ENCODE measurements at places on chromosomes 7 and 10.

DNA sequence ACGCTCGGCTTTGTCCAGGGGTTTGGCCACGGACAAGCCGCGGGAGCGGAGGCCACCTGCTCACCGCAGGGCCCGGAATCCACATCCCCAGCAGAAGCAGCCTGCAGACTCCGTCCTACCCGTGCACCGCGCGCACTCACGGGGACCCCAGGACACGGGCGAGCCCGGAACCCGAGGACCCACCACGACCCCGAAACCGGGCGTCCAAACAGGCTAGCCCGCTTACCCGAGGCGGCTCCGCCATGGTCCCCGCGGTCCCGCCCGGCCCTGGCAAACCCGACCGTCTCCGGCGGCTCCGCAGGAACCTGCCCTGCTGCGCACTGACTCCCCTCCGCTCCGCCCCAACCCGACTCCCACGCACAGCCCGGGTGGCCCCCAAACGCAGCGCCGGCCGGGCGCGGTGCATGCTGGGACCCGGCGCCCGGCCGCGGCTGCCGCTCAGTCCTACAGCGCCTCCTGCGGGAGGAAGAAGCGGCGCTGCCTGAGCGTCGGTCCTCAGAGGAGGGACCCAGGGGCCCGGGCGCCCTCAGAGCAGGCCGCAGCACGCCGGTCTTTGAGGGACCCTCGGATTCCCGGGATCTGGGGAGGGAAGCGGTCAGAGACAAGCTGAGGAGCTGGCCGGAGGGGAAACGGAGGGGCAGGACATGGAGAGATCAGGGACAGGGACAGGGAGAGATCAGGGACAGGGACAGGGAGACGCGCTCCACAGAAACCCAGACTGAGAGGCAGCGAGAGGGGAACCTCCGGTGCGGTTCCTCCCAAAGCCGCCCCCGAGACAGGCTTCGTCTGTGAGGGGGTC is at the start of gene ZNF786:
TSS of gene ZNF786 (minus strand) at position 322 of the 799 bp plus-strand sequence. CDS start at position 244, 78 bp downstream.
- DNase-seq, result peak; percentile 89

GRCh38 chr7:42527004-42527403 is 290.0 kb upstream of the GLI3 start:
- DNase-seq, result no peak

DNA sequence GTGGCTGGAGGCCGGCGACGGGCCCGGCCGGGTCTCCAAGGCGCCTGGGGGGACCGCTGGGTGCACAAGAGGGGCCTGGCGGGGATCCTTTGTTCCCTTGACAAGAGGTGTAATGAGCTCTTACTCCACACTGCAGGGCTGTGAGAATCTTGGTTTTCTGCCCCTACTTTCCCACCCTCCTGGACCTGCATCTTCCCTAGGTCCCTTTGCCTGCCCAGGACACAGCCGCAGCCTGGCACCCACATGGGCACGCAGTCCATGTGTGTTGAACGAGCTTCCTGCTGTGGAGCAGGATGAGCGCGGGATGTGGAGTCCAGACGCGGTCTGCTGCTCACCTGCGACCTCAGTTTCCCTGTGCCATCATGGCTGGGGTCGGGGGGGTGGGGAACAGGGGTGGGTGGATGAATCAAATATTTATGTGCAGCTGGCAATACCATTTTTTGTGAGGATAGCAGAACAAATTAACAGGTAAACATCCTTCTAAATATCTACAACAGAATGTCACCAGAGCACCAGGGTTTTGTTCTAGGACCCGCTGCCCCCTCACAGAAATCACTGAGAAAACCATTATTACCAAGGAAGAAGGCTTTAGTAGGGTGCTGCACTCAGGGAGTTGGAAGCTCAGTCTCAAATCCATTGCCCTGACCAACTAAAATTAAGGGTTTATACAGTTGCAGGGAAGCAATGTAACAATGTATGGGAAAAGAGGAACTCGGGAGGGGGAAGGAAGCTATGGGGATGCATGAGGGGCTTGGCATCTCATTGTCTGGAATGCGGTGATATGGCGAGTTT is 474 bp upstream of the NSMCE4A start:
- no peak for DNase-seq

DNA sequence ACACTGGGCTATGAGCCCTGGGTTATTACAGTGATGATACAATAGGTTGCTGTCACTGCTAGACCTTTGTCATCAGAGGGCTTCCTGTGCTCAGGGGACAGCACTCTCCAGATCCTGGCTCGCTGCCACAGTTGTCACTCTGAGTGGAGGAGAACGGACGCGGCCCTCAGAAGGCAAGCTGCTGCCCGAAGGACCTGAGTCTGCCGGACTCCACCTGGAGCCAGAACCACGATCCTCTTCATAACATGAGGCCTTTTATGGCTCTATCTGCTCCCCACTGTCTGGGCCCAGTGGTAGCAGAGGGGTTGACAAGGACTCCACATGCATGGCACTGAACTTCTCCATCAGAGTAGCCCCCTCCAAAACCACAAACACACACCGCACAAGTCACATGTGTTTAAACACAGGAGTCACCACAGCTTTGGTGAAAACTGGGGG is 94.7 kb upstream of the EFCAB10 start:
- peak; percentile 29 for DNase-seq

DNA sequence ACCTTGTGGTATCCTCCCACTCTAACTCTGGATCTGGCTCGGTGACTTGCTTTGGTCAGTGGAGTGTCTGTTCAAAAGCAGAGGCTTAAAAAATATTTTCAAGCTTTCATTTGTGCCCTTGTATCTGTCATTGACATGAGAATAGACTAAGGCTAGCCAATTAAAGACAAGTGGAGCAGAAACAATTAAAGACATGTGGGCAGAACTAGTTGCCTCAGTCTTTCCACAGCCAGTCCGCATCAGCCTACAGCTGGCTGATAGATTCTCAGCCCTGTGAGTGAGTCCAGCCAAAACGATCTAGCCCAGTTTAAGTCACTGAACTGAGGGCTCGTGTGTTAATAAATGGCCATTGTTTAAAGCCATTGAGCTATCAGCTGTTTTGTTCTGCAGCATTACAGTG is 185.2 kb upstream of the DGKB start:
- DNase-seq, result no peak

- DNase-seq, result no peak
Measured at GRCh38 chr10:98016772-98017475, 13.5 kb downstream of the CRTAC1 start.

GRCh38 chr10:43453266-43453831 is 16.4 kb downstream of the ZNF487 start:
- DNase-seq, result no peak

DNA sequence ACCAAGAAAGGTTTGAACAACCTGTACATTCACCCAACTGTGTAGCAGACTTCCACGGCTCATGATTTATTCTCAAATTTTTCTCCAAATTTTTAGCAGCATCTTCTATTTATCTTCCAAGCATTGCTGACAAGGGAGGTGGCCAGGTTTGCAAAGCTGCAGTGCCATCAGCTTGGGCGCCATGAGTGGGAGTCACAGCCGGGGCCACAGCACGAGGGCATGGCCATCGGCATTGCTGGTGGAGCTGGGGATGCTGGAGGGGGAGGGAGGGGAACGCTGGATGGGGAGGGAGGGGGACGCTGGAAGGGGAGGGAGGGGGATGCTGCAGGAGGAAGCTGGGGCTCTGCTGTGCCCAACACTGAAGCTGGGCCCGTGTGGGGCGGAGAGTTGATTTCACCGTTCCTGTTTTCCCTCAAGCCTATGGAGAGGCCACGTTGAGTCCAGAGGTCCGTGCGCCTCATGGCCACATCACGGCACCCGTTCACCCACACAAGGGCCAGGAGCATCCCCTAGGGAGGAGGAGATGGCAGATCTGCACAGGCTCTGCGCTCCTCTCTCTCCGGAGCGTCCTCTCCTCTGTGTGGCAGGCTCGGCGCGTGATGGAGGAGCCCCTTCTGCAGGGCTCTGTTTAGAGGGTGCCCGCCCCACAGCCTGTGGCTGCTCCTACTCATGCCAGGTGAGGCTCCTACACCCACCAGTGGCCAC is 520.2 kb downstream of the DNAJB6 start:
- DNase-seq, result no peak

DNA sequence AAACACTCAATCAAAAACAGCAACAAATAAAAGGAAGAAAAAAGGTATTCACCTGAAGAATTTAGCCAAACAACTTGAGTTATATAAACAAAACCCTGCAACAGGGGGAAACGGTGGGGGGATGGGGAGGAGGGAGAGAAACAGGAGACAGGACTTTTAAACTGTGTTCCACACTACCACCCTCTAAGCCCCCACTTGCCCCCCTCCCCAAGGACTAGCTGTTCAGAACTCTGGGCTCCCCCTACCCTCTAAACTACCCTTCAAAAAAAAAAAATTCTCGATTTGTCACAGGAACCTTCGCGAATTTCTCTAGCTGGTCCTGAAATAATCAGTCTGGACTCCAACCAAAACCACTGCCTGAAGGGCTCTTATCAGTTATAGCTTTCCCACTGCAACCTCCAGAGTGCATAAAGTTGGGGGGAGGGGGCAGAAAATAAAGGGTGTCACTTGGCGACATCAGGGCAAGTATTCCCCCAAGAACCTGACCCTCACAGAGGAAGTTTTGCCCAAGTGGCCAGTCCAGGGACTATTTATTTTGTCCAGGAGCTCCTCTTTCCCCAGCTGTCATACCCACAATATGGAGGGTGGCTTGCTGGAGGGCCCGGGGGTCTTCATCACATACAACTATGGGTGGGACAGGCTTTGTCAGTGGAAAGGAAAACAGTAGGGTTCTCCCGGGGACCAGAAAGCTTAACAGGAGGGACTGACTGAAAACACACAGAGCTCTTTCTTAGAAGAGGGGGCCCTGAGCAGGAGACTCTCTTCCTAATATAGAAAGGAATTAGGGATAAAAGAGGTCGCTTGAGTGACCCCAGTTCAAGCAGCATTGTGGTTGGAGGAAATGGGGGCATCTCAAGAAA is 1.3 kb downstream of the UBE2H start:
- DNase-seq, result no peak

DNA sequence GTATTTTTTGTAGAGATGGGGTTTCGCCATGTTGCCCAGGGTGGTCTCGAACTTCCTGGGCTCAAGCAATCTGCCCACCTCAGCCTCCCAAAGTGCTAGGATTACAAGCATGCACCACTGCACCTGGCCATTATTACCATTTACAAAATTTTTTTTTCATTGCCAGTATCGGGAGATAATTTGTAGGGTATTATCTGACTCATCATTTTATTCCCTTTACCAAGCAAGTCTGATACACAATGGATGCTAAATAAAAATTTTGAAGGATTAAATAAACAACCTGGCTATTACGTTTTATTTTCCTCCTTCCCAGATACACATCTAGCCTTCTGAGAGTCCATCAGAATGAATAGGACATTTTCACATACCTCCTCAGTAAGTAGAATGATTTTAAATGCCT is 38.1 kb upstream of the CPN1 start:
- no peak for DNase-seq

DNA sequence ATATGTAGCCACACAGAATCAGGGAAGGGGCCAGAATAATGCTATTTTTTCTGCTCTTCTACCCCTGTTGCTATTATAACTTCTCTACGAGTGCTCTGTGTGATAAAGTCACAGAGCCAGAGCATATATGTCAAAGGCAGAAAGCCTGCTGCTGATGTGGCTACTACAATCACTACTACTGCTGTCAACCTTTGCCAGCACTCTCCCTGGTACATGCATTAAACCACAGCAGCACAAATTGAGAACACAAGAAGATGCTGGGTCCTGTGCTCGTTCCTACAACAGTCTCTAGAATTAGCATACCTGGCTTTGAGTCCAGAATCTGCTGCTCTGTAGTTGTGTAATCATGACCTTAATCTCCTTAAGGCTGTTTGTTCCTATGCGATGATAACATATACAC is 108.6 kb downstream of the SEMA3A start:
- no peak for DNase-seq

- no peak for DNase-seq
Measured at GRCh38 chr10:86090807-86091206, 275.8 kb downstream of the GRID1 start.

GRCh38 chr7:110470420-110470819 is 620.5 kb upstream of the LRRN3 start:
- no peak for DNase-seq

- DNase-seq, result no peak
Measured at GRCh38 chr7:71459132-71459531, 327.2 kb downstream of the GALNT17 start.

DNA sequence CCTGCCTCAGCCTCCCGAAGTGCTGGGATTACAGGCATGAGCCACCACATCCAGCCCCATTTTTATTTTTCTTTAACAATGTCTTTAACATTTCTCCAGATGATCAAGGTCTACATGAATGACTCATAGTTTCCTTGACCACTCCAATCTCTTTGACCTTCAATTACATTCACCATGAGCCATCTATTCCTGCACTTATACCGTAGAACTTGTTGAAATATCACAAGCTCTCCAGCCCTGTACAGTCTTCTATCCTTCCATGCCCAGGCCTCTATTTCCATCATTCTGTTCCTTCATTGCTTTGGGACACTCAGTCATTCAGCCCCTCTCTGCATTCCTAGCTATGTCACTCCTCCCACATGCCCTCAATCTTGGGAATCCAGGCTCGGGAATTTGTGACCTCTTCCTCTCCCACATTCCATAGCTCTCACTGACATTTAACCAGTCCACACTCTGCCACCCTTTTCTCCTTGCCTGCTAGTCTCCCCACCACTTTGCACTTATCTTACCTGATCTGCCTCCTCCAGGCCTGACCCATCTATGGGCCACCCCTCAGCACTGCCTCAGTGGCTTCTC is 151.8 kb upstream of the STK17A start:
- DNase-seq, result no peak

GRCh38 chr7:144531181-144531580 is 127.7 kb upstream of the NOBOX start:
- DNase-seq, result no peak

DNA sequence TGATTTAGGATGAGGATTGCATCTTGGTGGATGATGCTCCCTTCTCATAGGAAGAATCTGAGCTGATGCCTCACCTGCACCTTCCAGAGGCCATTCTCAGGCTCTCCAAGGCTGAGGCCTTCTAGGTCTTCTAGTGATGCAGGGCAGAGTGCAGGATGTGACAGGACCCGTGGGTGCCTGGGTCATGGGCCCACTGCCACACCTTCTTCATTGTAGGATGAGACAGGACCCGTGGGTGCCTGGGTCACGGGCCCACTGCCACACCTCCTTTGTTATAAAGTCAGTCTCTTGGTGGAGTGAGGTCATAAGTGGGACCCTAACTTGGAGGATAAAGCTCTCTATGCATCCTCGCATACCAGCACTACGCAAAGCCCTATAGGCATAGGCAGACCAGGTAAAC is 109.9 kb upstream of the TCERG1L start:
- no peak for DNase-seq

DNA sequence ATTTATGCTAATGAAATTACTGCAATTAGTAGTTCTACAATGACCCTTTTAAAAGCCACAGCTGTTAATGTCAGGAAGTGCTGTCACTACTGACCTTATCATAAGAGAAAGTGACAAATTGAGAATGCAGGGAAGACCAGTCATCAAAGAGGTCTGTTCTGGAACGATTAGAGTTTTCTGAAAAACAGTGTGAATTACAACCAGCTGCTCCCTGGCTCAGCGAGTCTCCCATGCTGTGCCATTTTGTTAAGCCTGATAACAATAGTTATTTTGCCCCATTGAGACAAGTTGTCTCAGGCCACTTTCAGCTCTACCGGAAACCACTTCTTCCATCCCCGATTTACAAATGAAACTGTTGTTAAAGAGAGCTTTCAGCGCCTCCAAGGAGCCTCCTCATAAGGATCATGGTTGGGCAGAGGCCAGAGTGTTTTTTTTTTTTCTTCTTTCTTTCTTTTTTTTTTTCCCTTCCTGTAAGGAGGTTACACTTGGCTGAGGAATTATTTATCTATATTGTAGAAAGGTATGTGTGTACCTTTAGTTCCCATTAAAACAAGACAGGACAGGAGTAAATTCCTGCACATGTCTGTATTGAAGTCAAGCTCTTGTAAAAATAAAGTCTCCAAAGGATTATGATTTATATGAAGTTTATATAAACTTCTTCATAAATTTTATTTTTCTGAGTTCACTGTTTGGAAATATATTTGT is 173.6 kb downstream of the CDCA7L start:
- DNase-seq, result no peak
